Kidney epithelial cell (primary cell): ENCODE measurements at places on chromosomes 13 and 19. TPM values are rescaled to one million over a fixed set of nuclear protein-coding genes. Genes with fewer than 3 reads are reported as not detected.

Gene RASAL3
- not detected in 2 replicates for total RNA-seq

Gene SDHAF1
- 47.4 and 49.5 TPM in 2 replicates for total RNA-seq

Gene HMG20B
- 77.8 and 84.5 TPM in 2 replicates for total RNA-seq

Gene ZNF560
- 0.33 and 0.55 TPM in 2 replicates for total RNA-seq

Gene CEACAM3
- total RNA-seq: not detected in 2 replicates

Gene CACNG8
- total RNA-seq: under 0.01 TPM in 1 of 2 replicates, not detected in the other
